Immature natural killer cell (primary cell): ENCODE measurements at places on chromosomes 12 and 14. TPM values are rescaled to one million over a fixed set of nuclear protein-coding genes. Genes with fewer than 3 reads are reported as not detected.

DNA sequence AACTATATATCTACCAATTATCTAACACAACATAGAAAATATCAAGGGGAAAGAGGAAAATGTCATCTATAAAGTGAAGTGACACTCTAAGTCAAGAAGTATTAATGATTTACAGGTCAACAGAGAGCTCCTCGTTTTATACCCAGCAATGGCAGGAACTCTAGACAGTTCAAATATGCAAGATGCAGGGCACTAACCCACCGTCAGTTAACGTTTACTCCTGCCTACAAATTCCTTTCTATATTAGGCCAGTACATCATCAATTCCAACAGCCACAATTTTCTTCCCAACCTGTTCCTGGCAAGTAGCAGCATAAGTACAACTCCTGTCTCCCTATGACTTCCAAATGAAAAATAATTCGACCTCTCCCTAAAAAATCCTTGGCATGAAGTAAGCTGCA lies 9.0 kb upstream of the KANSL2 start:
- peaks cover 23% of the 10 kb centered on the region for H3K4me1 ChIP-seq
- H3K36me3 ChIP-seq: peaks cover 31% of the 10 kb centered on the region
- no peak overlapping the region for H3K4me3 ChIP-seq
- peak overlapping the region; percentile 8 for H3K27ac ChIP-seq

Gene INHBC
- polyA plus RNA-seq: not detected

Gene PTPRO
- 0.22 TPM for polyA plus RNA-seq

Gene ENO2
- polyA plus RNA-seq: 2.0 TPM

Gene METAP2
- 35.3 TPM for polyA plus RNA-seq

DNA sequence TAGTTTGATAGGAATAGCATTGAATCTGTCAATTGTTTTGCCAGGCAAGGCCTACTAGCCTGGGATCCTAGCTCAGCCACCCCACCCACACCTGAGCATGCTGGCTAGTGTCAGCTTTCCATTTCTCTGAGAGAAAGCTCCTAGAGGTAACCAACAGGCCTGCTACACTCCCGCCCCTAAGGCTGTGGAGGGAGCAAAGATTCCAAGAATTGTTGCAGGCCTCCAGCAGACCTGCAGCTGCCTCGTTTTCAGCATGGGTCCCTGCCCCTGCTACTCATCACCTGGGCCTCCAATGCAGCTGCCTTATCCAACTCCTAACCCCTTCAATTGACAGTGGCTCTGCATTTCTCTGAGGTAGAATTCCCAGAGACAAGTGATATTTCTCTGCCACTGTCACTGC lies 852.4 kb upstream of the MDGA2 start:
- H3K27ac ChIP-seq: no peak overlapping the region
- DNase-seq: no peak
- H3K4me3 ChIP-seq: no peak overlapping the region
- no peaks in the 10 kb centered on the region for H3K36me3 ChIP-seq

DNA sequence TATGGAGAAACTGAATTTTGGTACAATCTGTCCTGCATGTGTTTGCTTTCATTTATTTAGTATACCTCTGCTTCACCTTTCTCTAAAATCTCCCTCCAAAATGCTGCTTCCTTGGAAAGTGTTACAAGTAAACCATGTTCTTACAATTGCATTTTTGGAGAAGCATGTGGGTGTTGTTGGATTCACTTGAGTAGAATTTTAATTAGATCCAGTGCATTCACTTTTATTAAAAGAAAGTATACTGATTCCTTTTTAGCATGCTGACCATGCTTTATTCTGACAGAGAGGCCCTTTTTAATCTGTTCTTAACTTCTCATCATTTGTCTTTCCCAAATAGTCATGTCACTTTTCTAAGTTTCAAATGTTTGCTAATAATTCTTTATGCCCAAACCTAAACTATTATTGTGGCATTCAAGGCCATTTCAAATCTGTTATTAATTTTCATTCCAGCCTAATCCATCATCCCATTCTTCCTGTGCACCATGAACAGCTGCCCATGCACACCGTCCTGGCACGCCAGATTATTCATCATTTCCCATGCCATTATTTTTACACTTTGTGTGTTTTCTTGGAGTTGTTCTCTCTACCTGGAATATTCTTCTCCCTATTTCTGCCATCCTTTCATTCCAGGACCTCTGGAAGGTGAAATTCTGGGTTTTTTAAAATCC lies 90.7 kb downstream of the METTL25 start:
- peaks cover 7% of the 10 kb centered on the region for H3K36me3 ChIP-seq
- H3K4me3 ChIP-seq: no peak overlapping the region
- H3K27ac ChIP-seq: no peak overlapping the region
- DNase-seq: no peak
- no peaks in the 10 kb centered on the region for H3K27me3 ChIP-seq

DNA sequence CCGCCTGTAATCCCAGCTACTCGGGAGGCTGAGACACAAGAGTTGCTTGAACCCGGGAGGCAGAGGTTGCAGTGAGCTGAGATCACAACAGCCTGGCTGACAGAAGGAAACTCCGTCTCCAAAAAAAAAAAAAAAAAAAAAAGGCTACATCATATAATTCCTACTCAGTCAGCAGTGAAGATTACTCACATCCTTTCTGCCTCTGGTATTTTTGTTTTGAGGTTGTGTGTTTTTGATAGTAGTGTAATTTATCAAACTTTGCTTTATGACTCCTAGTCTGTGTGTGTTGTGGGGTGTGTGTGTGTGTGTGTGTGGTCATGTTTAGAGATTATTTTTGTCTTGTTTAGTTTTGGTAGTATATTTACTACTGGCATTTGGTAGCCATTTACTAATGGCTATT lies 29.8 kb upstream of the DLGAP5 start:
- no peaks in the 10 kb centered on the region for H3K27me3 ChIP-seq
- no peaks in the 10 kb centered on the region for H3K4me1 ChIP-seq
- H3K36me3 ChIP-seq: no peaks in the 10 kb centered on the region
- DNase-seq: no peak

Gene MIP
- 0.15 TPM for polyA plus RNA-seq

Gene ZDHHC22
- not detected for polyA plus RNA-seq

Gene SLCO1A2
- polyA plus RNA-seq: not detected

- H3K36me3 ChIP-seq: no peaks in the 10 kb centered on the region
- no peak overlapping the region for H3K4me3 ChIP-seq
- DNase-seq: no peak
These were observed 24.5 kb downstream of the BCL7A start for GRCh38 chr12:122046145-122046544.
